Epithelial cell of prostate (primary cell): ENCODE measurements at places on chromosomes 2 and 18.

DNA sequence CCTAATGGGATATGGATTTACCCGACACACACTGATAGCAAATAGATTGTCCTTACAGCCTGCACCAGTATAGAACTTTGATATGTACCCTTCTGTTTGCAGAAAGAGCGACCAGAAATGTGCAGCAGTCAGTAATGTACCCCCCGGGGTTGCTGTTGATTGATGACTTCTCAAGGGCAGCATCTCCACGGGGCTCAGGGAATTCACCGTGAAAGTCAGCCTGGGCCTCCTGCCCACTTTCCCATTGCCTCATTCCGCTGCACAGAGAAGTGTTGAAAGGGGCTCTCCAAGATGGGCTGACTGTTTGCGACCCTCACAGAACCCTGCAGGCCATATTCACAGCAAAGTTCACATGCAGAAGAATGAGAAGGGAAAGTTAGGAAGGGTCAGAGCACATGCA, 241.3 kb downstream of the PRKCE start:
- DNase-seq = no peak

DNA sequence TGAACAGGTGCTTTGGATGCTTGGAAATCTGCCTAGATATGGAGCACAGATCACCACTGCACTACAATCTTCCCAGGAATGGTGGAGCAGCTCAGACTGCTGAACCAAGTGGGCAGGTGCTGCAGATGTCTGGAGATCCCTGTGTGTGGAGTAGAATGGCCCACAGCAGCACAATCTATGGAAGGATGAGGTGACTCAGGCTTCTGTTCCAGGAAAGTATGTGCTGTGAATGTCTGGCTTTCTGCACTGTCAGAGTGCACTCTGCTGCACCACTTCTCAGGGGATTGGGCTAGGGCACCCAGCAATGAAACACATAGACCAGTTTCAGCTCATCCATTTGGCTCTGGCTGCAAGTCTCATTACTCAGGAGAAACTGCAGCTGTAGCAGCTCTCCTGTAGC, 865.4 kb upstream of the NXPH2 start:
- no peak for DNase-seq

GRCh38 chr2:98731041-98731893, at the start of gene MGAT4A:
TSS of gene MGAT4A (minus strand) at chr2:98731132. CDS start at chr2:98726332, 4,800 bp downstream.
- DNase-seq = no peak

- DNase-seq = no peak
Measured at GRCh38 chr2:136844546-136844945, 79.2 kb downstream of the THSD7B start.

- DNase-seq = no peak
Measured at GRCh38 chr2:70685771-70686171, 82.2 kb downstream of the ADD2 start.

DNA sequence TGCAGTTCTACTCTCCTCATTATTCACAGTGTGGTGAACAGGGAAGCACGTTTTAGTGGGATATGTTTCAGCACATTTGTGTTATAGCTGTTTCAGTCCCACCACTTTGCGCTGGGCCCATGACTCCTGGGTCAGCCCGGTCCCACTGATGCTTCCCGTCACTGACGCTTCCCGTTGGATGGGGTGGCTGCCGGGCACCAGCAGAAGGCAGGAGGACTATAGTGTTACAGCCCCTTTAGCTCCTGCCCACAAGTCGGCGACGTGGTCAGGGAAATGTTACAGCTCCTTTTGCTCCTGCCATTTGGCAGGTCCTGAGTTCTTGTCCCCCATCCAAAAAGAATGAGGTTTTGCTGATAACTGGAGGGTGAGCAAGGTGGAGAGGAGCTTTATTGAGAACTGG, 732.2 kb downstream of the NR4A2 start:
- no peak for DNase-seq

DNA sequence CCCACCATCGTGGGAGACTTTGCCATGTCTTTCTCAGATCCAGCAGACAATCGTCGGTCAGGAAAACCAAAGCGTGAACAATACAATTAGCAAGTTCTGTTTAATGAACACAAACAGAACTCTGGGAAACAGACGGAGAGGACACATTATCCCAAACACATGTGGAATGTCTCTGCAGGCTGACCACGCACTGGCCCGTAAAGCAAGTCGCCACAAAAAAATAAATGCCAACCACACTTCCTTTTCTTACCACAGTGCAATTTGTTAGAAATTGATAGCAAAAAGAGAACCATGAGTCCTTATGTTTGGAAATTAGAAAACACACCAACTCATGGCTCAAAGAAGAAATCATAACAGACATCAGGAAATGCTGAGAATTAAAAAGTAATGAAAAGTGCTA, 210.9 kb downstream of the TWIST2 start:
- DNase-seq = no peak

DNA sequence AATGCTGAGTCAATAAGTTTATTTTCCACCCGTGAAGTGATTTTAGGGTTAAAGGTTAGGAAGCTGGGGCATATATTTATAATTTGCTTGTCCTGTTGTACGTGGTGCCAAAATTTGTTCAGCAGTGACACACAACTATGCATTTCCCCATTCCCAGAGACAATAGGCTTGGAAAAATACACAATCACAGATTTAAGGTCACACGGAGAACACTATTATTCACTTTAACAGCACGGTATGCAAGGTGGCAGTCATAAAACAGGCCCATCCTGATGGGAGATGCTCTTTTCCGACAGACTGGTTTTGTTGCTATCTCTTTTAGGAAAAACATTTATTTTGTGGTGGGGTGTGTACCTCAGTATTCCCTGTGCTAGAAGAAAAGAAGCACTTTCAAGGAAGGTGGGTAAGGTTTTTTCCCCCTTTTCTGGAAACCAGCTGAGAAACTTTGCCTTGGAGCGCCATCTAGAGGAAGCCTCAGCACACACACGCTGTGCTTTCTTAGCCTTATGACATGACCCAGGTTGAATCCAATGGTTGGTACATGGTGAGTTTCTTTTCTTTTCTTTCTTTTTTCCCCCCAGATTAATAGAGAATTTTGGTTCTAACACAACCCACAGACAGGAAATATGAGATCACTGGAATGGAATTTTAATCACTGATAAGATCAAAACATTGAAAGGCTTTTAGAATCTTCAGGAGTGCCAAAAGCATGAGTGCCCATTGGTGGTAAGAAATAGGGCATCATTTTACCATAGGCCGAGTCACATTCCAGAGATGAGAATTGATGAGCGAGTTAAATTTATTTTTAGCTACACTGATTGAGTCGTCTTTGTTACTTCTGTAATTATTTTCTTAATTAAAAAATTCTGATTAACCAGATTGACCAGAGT, 332.1 kb downstream of the AGPS start:
- no peak for DNase-seq
